ENCODE measurements at places on chromosomes 5 and 9.

- DNase-seq = no peak
- H3K27me3 ChIP-seq = no peaks in the 10 kb centered on the region
- no peak overlapping the region for H3K4me3 ChIP-seq
- peaks cover 8% of the 10 kb centered on the region for H3K36me3 ChIP-seq
- H3K4me1 ChIP-seq = peaks cover 4% of the 10 kb centered on the region
Measured at GRCh38 chr9:120411862-120412424, 168.0 kb downstream of the CDK5RAP2 start.

GRCh38 chr9:13002740-13003139, 227.9 kb downstream of the LURAP1L start:
- no peaks in the 10 kb centered on the region for H3K27me3 ChIP-seq
- H3K27ac ChIP-seq = no peak overlapping the region
- H3K4me3 ChIP-seq = no peak overlapping the region
- H3K36me3 ChIP-seq = no peaks in the 10 kb centered on the region
- no peak for DNase-seq
- H3K4me1 ChIP-seq = no peaks in the 10 kb centered on the region

GRCh38 chr9:131555841-131556673, 10.7 kb downstream of the PRRT1B start:
- no peaks in the 10 kb centered on the region for H3K4me1 ChIP-seq
- no peak overlapping the region for H3K4me3 ChIP-seq

GRCh38 chr9:136852664-136853595, 784 bp downstream of the MAMDC4 start:
- no peaks in the 10 kb centered on the region for H3K36me3 ChIP-seq
- H3K4me3 ChIP-seq = no peak overlapping the region
- no peak for DNase-seq
- no peaks in the 10 kb centered on the region for H3K27me3 ChIP-seq
- H3K4me1 ChIP-seq = peaks cover 4% of the 10 kb centered on the region
- H3K27ac ChIP-seq = no peak overlapping the region

GRCh38 chr9:37508135-37508833, 22.5 kb downstream of the POLR1E start:
- no peak overlapping the region for H3K27ac ChIP-seq
- H3K4me1 ChIP-seq = no peaks in the 10 kb centered on the region
- H3K36me3 ChIP-seq = peaks cover 11% of the 10 kb centered on the region
- H3K4me3 ChIP-seq = no peak overlapping the region
- no peak for DNase-seq
- no peaks in the 10 kb centered on the region for H3K27me3 ChIP-seq

Measured in iPS DF 6.9 (cell line).